ENCODE measurements at places on chromosomes 5 and 9.

DNA sequence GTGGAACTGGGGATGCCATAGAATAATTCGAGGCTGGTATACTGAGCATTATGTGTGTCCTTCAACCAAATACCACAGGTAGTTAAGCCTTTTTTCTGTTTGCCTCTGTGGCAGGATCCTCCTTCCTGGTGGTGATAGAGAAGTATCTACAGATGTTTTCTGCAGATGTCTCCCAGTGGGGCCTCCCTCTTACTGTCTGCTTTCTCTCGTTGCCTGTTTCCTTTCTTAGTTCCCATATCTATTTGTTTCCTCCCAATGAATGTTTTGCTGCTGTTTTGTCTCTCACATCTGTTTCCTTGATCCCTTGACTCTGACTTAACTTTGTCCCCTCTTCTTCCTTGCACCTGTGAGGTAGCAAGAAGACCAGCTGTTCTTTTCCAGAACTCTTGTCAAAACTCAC lies 130.9 kb upstream of the NUDT12 start:
- no peak for DNase-seq

GRCh38 chr9:37037503-37038301 lies 3.6 kb upstream of the PAX5 start:
- no peak for DNase-seq

DNA sequence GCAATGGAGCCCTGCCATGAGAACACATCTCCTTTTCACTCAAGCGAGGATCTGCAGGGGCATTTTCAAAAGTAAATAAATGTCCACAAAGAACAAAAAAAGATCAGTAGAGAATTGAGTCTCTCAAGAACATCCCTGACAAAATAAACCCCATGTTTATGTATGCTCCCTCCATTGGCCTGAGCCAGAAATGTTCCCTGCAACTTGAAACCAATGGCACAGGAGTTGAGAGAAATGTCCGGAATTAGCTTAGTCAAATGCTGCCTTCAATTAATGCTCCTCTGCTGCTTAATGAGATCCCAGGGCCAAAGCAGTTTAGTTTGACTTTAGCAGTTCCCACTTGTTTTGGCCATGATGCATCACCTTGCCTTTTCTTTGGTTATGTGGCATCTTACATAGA lies 238.3 kb downstream of the EBF1 start:
- no peak for DNase-seq

GRCh38 chr9:118990949-118991348 lies 378.3 kb downstream of the BRINP1 start:
- no peak for DNase-seq

GRCh38 chr9:96086936-96087571 lies 211.6 kb downstream of the ERCC6L2 start:
- no peak for DNase-seq

DNA sequence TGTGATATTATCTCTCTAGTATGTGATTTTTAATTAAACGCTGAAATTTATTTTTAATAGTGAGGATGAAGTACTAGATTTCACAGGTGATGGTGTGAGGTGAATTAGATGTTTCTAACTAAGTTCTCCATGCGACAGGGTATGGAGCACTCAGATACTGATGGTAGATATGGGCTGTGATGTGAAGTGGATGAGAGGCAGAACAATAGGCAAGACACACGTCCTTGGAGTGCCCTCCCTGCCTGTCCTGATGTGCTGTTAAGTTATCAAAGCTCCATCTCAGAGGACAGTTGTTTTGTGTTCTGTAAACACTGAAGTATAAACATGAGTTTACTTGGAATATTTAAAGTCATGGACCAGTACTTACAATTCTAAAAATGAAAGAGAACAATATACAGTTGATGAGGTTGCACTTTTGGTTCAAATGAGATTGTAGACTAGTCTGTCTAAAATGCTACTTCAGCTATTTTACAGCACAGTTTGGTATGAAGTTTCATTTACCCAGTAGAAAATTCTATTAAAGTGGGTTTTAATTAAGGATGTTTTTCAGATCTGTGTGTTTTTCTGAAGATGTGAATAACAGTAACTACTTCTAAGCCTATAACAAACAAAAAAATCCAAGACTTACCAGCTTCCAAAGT lies 64.2 kb downstream of the C7 start:
- no peak for DNase-seq

DNA sequence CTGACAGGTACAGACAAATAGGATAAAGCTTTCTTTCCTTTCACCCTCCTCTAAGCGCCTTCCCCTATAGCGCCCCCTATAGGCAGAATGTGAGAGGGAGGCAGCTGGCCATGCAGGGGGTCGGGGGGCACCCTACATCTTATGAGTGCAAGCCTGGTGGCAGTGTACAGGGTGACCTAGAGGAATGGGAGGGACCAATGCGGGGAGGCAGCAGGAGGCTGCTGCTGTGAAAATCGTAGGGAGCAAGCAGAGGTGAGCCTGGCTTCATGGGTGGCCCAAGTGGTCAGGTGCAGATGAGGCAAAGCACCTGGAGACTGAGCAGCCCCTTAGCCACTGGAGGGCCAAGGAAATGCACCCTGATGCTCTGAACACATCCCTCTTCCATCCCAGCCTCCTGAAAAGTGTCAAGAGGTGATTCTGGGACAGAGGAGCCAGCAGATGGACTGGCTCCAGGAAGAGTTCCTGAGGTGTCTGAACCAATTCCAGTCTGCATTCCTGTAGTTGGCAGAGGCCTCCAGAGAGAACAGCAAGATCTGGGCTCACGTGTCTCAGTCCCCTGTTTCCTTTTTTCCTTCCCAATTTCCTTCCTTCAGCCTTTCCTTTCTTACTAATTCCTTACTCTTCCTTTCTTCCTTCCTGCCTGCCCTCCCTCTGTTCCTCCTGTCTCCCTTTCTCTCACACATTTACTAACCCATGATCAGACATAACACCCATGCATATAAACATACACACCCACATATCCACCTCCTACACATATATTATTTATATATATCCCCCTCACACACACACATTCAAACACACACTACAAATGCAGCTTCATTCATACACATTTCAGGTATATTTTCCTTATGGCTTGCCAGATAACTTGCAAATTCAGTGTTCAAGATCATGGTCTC lies 32.8 kb upstream of the GALNT10 start:
- DNase-seq, result no peak

GRCh38 chr5:163459462-163459818 lies 462 bp downstream of the NUDCD2 start:
- no peak for DNase-seq

GRCh38 chr9:105672711-105673234 lies 10.5 kb downstream of the TAL2 start:
- DNase-seq, result no peak

GRCh38 chr9:101353683-101354082 lies 31.1 kb downstream of the BAAT start:
- no peak for DNase-seq

- no peak for DNase-seq
These were observed 187.3 kb upstream of the TLE4 start for GRCh38 chr9:79384501-79384900.

DNA sequence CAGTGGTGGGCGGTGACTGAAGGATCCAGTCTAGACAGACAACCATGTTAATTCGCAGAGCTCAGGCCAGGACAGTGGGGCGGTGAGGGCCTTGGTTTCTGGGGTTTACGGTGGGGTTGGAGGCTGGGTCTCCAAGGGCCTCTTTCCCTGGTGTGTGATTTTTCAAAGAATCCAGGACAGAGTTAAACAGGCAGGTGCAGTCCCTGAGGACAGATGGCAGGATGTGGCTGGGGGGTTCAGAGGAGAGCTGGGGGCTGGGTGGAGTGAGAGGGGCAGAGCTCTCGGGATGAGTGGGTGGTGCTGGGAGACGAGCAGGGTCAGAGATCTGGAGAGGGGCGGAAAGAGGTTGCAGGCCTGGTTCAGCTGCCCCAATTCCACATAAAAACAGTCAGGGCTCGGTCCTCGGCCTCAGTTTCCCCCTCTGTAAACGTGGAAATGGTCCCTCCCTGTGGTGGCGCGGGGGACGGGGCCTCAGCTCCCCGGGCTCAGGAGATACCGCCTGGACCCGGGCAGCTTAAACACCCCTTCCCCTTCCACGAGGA lies 145.9 kb downstream of the GAPVD1 start:
- no peak for DNase-seq

- DNase-seq, result no peak
These were observed 19.4 kb downstream of the ROPN1L start for GRCh38 chr5:10461041-10461440.

- no peak for DNase-seq
These were observed 13.7 kb upstream of the GRIA1 start for GRCh38 chr5:153476767-153477166.
